HL-60 (cell line): ENCODE measurements at places on chromosomes 1 and 21.

DNA sequence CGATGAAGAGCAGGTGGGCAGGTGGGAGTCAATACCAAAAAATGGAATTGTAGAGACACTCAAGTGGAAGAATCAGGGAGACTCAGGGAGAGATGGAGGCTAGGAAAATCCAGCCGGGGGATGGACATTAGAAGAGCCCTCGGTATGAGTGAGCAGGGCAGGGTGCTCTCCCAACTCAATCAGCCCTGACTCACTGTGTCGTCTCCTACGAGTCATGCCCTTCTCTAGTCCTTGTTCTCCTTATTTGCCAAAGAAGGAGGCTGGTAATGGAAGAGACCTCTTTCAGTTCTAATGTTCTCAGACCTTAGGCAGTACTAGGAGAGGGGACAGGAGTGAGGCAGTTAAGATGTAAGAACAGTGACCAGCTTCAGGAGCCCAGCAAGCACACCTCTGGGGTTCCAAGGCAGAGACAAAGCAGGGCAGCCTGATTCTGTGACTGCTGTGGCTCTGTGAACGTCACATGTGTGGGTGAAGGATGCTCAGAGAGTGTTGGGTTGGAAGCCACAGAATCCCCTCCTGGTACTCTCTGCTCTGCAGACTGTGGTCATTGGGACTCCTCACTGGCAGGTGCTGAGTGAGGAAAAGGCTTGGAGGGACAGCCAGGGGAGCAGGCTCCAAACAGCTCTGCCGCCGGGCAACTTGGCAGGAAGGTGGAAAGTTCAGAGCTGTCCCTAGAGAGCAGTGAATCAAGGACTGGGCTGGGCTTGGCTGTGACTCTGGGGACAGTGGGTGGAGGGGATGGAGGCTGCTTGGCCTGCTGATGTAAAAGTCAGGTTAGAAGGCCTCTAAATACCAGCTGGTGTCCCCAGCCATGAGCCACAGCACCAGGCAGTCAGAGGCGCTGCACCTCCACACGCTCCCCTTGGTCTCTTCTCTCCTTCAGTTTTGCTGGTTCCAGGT lies 11.1 kb upstream of the GJA5 start:
- no peak for DNase-seq

DNA sequence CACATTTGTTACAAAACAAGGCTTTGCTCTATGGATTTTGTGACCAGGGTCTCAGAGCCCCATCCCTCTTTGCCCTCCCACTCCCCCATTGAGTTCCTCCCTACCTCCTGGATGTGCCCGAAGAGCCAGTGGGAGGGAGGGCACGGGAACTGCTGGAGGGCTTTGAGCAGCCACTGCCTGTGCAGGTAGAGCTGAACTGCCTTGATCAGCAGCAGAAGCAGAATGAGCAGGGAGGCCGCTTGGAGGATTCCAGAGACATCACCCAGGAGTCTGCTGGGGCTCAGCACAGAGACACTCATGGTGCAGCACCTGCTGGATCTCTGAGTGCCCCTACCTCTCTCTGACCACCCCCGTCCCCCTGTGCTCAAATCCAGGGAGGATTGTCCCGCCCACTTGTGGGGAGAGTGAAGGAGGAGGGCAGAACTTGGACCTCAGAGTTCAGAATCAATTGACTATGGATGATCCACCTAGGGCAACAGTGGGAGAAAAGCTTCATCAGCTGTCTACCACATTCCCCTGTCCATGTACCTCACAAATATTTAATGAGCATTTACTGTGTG lies at the start of gene CYP4A11:
TSS of gene CYP4A11 (minus strand) at position 342 of the 560 bp plus-strand sequence. CDS start at position 299, 43 bp downstream.
- no peak for DNase-seq

DNA sequence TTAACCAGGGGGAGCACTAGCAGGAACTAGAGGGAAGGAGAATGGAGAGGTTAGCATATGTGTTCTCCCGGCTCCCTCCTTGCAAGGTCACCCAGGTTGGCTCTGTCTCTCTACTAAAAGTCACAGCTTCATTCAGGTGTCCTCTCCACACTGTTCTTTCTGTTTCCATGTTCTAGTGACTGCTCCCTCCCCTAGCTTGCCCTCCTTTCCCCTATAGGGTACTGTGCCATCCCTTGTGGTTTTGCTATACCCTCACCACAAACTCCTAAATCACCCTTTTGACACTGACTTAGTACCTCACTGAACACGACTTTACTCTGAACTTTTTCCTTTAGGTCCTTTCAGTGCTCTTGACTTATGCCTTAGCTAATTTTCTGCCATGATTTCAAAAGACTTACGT lies 389.3 kb downstream of the ST6GALNAC3 start:
- DNase-seq, result no peak

- DNase-seq, result no peak
Observed at GRCh38 chr1:11414926-11415538, 63.9 kb upstream of the DISP3 start.

- no peak for DNase-seq
Observed at GRCh38 chr1:13757693-13758092, 57.7 kb downstream of the PRDM2 start.

DNA sequence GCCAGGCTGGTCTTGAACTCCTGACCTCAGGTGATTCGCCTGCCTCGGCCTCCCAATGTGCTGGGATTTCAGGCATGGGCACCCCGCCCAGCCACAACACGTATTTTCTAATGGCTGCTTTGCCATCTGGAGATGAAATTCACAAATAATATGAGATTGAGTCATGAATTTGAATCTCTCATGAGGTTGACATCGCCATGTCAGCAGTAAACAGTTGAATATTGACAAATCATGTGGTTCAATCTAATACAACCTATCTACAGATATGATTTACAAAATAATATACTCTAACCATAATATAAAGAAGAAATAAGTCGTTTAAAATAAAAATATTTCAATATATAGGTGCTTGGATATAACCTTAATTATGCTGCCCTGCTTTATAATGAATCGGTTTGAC lies 42.1 kb downstream of the MYOM3 start:
- DNase-seq, result no peak

DNA sequence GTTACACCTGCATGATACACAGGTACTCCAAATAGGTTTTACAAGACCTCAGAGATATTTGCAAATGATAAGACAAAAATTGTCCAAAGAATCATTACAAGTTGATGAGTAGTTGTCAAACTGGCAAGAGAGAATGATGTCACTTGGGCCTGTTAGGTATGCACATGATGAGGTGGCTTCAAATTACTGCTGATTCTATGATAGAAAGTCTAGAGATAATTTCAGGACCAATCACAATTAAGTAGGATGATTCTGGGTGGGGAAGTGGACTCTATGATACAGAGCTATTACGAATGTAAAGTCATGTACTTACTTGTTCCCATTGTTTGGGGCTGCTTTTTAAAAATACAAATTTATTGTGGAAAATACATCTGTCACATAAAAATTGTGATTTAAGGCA lies 5.2 kb upstream of the SPRR1B start:
- no peak for DNase-seq

DNA sequence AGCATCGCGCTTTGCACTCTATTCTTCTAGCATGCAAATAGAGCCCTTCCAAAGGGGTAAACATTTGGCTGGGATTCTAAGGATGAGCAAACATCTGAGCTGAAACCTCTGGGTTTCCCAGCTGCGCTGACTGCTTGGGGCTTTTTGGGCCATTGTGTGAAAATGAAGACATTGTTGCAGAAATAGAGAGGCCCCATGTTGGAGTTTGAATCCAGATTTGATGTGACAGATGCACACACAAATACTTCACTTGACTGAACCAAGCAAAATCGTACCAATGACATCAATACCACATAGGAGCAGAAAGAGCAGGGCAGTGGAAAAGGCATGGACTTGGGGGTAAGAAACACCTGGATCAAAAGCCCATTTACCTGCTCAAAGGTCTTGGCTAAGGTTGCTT lies 144.6 kb upstream of the HMGB4 start:
- no peak for DNase-seq
